ENCODE measurements at places on chromosomes 2 and 18.

- no peak for DNase-seq
- H3K4me3 ChIP-seq: peak overlapping the region; percentile 80
- no peaks in the 10 kb centered on the region for H3K27me3 ChIP-seq
- peak overlapping the region; percentile 97 for H3K27ac ChIP-seq
- no peaks in the 10 kb centered on the region for H3K36me3 ChIP-seq
Observed at GRCh38 chr2:32011485-32011960, 715 bp upstream of the MEMO1 start.

- peak overlapping the region; percentile 71 for H3K27ac ChIP-seq
- no peak overlapping the region for H3K4me3 ChIP-seq
- no peaks in the 10 kb centered on the region for H3K27me3 ChIP-seq
- DNase-seq: peak; percentile 70
Observed at GRCh38 chr2:71336384-71336783, 4.8 kb downstream of the ZNF638 start.

- H3K27ac ChIP-seq: no peak overlapping the region
- no peak for DNase-seq
- H3K36me3 ChIP-seq: no peaks in the 10 kb centered on the region
- peaks cover 5% of the 10 kb centered on the region for H3K4me1 ChIP-seq
Observed at GRCh38 chr2:48767330-48767729, 11.8 kb upstream of the LHCGR start.

DNA sequence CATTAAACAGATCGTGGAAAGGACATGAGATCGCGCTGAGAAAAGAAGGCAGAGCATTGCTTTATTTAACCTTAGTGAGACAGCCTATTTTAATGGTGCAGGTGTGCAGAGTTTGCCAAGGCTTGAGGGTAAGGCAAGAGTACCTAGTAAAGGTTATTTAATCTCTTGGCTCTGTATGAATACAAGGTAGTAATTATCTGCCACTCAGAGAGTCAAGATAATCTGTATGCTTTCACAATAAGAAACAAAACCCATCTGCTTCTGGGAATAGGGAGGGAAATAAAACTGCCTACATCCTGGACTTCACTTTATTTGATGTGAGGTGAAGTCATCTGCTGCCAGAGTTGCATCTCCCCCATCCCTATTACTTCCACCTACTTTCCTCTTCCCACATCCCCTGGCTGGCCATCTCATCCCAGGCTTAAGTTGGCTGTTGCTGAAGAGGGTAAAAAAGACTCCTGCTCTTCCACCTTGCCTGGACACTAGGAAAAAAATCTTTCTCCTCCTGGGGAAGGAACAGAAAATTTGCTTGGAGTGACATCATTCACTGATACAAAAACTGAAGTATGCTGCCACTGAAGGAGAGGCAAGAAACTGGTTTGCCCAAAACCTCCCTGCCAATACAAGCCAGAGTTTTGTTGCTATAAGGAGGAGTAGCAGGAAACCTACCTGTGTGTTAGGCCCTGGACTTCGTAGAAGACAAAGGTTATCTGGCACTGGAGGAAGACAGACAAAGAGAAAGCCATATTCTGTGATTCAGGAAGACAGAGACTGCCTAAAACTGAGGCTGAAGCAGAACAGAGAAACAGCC lies 35.8 kb upstream of the ARHGAP25 start:
- DNase-seq: no peak
- H3K36me3 ChIP-seq: peaks cover 3% of the 10 kb centered on the region
- H3K4me3 ChIP-seq: no peak overlapping the region
- no peaks in the 10 kb centered on the region for H3K27me3 ChIP-seq

DNA sequence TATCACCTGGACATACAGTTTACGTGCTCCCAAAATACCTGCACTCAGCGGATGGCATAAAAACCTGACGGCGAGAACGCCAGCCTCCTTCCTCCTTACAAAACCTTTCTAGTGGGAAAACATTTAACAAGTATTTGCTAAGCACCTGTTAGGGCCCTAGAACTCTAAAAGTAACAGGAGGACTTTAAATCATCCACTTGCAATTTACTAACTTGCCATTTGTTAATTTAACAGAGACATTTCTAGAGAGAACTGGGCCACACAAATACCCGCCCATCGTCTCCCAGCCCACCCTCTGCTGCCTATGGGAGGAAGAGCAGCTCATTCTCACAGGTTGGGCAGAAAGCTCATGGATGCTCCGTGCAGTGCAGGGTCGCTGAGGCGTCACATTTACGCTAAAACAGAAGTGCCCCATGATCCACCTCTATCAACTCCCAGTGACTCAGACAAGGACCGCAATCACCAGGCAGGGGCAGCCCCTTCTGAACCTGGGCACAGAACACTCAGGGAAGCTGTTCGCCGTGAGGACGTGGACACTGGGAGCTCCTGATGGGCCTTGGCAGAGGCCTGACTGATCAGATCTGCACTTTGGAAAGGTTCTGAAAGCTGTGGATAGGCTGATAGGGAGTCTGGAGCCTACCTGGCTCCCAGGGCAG lies 106.9 kb downstream of the HDAC4 start:
- H3K27ac ChIP-seq: no peak overlapping the region
- H3K4me1 ChIP-seq: peaks cover 74% of the 10 kb centered on the region
- H3K27me3 ChIP-seq: no peaks in the 10 kb centered on the region
- no peak overlapping the region for H3K4me3 ChIP-seq
- no peaks in the 10 kb centered on the region for H3K36me3 ChIP-seq

GRCh38 chr2:124211461-124211860 lies 186.4 kb downstream of the CNTNAP5 start:
- no peaks in the 10 kb centered on the region for H3K27me3 ChIP-seq
- no peak overlapping the region for H3K27ac ChIP-seq
- H3K4me3 ChIP-seq: no peak overlapping the region
- H3K4me1 ChIP-seq: no peaks in the 10 kb centered on the region
- no peak for DNase-seq

DNA sequence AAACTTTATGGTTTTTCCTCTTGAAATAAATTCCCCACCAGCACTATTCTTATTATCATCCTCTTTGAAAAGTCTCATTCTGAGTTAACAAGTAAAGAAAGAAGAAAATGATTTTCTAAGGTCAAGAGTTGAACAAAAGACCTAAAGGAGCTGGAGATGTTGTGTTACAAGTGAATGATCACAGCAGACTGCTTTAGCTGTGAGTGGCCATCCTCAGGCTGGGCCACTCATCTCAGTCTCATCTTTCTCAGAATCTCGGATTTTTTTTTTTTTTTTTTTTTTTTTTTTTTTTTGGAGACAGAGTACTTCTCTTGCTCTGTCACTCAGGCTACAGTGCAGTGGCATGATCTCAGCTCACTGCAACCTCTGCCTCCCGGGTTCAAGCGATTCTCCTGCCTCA lies 133.3 kb downstream of the CDH2 start:
- H3K36me3 ChIP-seq: peaks cover 9% of the 10 kb centered on the region
- H3K4me1 ChIP-seq: peaks cover 74% of the 10 kb centered on the region
- no peak overlapping the region for H3K27ac ChIP-seq
- DNase-seq: no peak

DNA sequence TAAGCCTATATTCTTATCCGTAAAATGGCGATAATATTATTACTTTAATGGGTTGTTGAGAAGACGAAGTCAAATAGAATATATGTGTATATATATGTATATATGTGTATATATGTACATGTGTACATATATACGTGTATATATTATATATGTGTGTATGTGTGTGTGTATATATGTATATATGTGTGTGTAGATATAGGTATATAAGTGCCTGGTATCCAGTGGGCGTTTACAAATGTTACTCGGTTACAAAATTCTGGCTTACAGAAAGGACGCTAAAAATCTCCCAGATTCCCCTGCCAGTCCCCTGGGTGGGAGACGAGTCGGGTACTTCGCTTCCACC lies 295 bp upstream of the MTX2 start:
- no peaks in the 10 kb centered on the region for H3K36me3 ChIP-seq
- no peak for DNase-seq
- H3K27ac ChIP-seq: no peak overlapping the region
- peaks cover 9% of the 10 kb centered on the region for H3K4me1 ChIP-seq
- peaks cover 41% of the 10 kb centered on the region for H3K27me3 ChIP-seq
- peak overlapping the region; percentile 89 for H3K4me3 ChIP-seq

- H3K27me3 ChIP-seq: no peaks in the 10 kb centered on the region
- no peak overlapping the region for H3K27ac ChIP-seq
- H3K4me1 ChIP-seq: no peaks in the 10 kb centered on the region
- H3K36me3 ChIP-seq: no peaks in the 10 kb centered on the region
Observed at GRCh38 chr2:134461511-134461910, 207.6 kb downstream of the MGAT5 start.

DNA sequence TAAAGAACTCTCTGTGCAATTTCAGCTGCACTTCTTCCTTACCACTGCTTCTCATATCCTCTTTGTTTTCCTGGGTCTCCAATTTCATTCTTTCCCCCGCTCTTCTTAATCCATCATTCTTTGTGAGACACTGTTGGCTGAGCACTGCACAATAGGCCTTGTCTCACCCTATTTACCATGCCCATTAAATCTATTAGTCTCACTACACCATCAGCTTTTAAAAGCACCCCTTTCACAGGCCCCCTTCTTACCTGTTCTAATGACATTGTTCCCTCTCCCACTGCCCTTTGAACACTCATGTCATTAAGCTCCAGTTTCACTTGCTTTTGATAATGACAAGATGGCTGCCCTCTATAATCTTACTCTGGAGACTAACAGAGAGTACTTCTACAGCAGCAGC lies 404.1 kb upstream of the ACVR2A start:
- H3K4me1 ChIP-seq: peaks cover 39% of the 10 kb centered on the region
- peak; percentile 72 for DNase-seq
- H3K4me3 ChIP-seq: peak overlapping the region; percentile 6

DNA sequence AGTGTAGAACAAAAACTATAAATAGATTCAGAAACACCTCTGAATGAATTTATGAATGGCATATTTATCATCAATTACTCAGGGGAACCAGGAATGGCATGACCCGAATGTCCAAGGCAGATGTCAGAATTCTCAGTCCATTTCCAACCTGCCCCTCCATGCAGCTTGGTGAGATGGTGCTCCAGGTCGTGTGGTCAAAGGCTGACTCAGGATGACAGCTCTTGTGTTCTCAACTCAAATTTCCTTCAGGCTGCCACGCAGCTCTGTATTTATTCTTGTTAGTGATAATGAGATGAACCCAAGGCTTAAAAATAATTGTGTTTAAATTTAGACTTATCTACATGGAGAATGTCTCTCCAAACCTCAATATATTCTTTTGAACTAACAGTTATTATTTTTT lies 146.9 kb downstream of the METTL4 start:
- no peaks in the 10 kb centered on the region for H3K4me1 ChIP-seq
- DNase-seq: no peak
- no peak overlapping the region for H3K4me3 ChIP-seq
- H3K27ac ChIP-seq: no peak overlapping the region

- H3K4me3 ChIP-seq: no peak overlapping the region
- H3K27me3 ChIP-seq: no peaks in the 10 kb centered on the region
- H3K4me1 ChIP-seq: peaks cover 55% of the 10 kb centered on the region
Observed at GRCh38 chr18:76447258-76447890, 47.7 kb downstream of the ZNF516 start.

DNA sequence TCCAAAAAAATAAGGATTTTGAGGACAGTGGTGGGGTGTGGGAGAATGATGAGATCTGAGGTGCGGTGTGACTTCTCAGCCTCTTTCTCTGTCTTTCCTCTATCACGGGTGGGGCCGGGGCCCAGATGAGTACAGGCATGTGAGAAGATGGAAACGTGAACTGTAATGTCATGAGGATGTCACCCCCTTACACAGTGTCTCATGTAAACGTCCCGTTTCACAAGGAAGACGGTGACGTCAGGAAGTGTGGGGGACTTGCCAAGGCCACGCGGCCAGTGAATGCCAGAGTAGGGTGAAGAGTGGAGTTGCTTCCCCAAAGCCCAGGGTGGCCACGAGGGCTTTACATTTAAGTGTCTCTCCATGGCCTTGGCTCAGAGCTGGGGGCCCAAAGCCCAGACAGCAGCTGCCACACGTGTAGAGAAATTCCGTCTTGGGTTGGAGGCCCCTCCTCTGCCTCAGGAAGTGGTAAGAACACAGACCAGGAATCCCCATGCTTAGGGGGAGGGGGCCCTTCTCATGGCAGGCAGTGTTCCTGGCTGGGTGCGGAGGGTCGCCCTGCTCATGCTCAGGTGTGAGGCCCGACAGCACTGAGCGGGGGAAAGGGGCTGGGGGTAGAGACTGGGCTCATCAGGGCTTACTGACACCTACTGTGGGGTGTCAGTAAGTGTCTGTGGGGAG lies 80.9 kb upstream of the SMAD7 start:
- no peak overlapping the region for H3K4me3 ChIP-seq
- H3K4me1 ChIP-seq: no peaks in the 10 kb centered on the region
- no peaks in the 10 kb centered on the region for H3K27me3 ChIP-seq
- H3K36me3 ChIP-seq: no peaks in the 10 kb centered on the region

DNA sequence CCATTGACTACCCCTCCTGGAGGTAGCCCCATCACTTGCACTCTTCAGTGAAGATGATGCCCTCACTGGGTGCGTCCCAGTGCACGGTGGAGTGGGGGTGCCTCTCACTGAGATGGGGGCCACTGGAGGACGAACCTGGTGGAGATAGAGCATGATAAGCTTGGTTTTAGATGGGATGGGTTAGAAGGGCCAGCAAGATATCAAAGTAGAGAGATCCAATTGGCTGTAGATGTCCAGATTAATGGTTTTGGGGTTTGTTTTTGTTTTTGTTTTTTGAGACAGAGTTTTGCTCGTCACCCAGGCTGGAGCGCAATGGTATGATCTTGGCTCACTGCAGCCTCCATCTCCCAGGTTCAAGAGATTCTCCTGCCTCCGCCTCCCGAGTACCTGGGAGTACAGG lies 28.3 kb downstream of the DPYSL5 start:
- no peaks in the 10 kb centered on the region for H3K4me1 ChIP-seq
- no peak overlapping the region for H3K27ac ChIP-seq
- no peak overlapping the region for H3K4me3 ChIP-seq
- H3K27me3 ChIP-seq: no peaks in the 10 kb centered on the region

DNA sequence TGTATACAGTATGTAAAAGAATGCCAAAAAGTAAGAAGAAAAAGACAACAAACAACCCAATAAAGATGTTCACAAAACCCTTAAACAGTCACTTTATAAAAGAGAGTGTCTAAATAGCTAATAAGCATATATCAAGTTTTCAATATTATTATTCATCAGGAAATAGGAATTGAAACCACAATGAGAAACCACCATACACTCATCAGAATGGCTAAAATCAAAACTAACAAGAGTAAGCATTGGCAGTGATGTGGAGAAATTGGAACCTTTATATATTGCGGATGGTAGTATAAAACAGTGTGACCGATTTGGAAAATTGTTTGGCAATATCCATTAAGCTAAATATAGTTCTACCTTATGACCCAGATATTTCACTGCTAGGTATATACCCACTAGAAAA lies 20.5 kb upstream of the TGFA start:
- DNase-seq: no peak
- H3K4me1 ChIP-seq: no peaks in the 10 kb centered on the region
- no peaks in the 10 kb centered on the region for H3K27me3 ChIP-seq
- H3K4me3 ChIP-seq: no peak overlapping the region

- no peaks in the 10 kb centered on the region for H3K4me1 ChIP-seq
- H3K4me3 ChIP-seq: no peak overlapping the region
- H3K36me3 ChIP-seq: peaks cover 5% of the 10 kb centered on the region
- no peaks in the 10 kb centered on the region for H3K27me3 ChIP-seq
Observed at GRCh38 chr2:213057977-213058376, 93.4 kb downstream of the IKZF2 start.

GRCh38 chr2:203709416-203710040 lies 3.1 kb downstream of the CD28 start:
- H3K4me1 ChIP-seq: peaks cover 19% of the 10 kb centered on the region
- H3K36me3 ChIP-seq: no peaks in the 10 kb centered on the region
- H3K27me3 ChIP-seq: no peaks in the 10 kb centered on the region

Measured in neural progenitor cell (in vitro differentiated cells).